ENCODE measurements at places on chromosomes 2 and 18.

- no peak for DNase-seq
These were observed 7.4 kb downstream of the TUBB6 start for GRCh38 chr18:12315490-12315889.

- no peak for DNase-seq
These were observed 10.8 kb upstream of the ALPP start for GRCh38 chr2:232367591-232368233.

DNA sequence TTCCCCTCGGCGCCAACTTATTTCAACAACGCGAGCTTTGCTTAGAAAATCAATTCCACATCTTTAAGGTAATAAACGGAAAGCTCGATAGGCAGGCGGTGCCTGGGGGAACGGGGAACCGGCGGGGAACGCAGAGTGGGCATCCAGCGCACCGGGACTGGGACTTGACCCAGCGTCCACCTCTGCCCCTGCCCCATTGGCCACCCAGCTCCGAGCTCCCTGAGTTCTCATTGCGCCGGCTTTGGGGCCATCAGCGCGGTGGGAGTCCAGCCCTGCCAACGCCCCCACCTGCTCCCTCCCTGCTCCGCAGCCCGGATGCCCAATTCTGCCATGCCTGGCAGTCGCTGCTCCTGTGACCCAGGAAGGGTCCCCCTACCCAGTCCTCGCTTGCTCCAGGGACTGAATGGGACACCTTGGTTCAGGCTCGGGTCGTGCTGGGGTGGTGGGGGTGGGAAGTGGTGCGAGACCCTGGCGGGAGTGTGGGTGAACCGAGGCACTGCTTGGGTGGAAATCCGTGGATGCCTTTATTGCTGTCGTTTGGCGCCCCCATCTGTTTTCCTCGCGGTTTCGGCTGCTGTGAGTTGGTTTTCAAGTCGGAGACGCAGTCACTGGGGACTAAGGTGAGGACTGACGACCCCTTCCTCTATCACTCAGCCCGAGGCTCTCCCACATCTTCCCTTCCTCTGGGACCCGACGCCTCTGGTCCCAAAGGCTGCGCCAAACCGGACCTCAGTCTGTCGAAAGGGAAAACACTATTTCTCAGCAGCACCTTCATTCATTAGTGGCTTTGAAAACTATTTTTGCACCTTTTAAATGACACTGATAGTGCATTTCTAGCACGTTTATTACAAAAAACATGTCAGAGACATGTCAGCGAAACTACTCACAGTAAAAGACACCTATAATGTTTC, 2.4 kb upstream of the EVX2 start:
- DNase-seq, result no peak

DNA sequence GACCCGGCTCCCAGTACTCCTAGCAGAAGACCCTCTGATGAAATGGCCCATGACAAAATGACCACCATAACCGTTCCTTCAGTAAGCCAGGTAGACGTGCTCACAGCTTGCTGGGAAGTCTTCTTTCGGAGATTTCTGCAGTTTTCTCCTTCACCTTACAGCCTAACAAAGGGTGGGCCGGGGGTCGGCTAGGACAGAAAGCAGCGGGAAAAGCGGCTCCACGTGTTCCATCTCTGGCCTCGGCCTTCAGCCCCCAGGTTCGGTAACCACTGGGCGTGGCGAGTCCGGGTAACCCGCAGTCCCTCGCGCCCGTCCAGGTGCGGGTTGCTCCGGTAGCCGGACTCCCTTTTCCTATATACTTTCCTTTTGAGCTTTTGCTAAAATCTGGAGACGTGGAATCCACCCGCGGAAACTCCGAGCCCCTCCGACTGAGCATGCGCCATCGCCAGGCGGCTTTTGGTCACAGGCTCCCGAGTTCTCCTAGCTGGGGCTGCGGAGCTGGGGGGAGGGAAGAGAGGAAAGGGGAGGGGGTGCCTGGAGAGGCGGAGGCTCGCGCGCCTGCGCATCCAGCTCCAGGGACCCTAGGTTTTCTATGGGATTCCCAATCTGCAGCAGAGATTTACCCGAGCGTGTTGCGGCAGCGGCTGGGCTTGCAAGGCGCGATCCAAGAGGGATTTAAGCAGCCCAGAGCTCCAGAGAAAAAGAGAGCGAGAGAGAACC, at the start of gene VSNL1:
Gene VSNL1, plus strand, starts transcription at position 604 of the 720 bp plus-strand sequence. CDS start 51,379 bp downstream, outside the sequence.
- peak; percentile 92 for DNase-seq

- DNase-seq, result no peak
These were observed 25.5 kb upstream of the ITGA4 start for GRCh38 chr2:181431674-181432073.

GRCh38 chr2:217399291-217399690, 539.4 kb upstream of the TNP1 start:
- no peak for DNase-seq
